ENCODE measurements at places on chromosomes 4 and X.

DNA sequence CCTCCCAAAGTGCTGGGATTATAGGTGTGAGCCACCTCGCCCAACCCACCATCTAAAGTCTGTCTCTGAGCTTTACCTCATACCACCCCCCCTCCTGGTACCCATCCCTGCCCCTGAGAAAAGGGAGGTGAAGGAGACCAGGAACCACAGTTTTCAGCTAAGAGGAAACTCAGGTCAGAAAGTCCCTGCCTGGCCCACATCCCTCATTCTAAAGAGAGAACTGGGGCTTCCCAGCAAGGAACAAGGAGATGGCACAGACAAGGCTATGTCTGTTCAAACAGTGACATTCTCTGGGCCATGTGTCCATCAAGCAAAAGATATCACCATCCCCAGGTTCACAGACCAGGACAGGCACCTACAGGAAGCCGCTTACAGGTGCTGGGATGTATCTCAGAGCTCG is 15.8 kb upstream of the CSF2RA start:
- DNase-seq = no peak

- no peak for DNase-seq
These were observed 219.6 kb upstream of the DIAPH2 start for GRCh38 chrX:96464880-96465558.

- no peak for DNase-seq
These were observed at the start of gene MPC1L for GRCh38 chrX:40623139-40623536. Gene MPC1L, plus strand, starts transcription at chrX:40623428. Its CDS starts 138 bp downstream, at chrX:40623566.

- no peak for DNase-seq
These were observed 104.1 kb downstream of the ZAR1 start for GRCh38 chr4:48594180-48594579.

GRCh38 chrX:49041744-49042580 is 1.2 kb downstream of the TFE3 start:
- DNase-seq = no peak

- no peak for DNase-seq
These were observed 16.0 kb downstream of the MEPE start for GRCh38 chr4:87848622-87849351.

DNA sequence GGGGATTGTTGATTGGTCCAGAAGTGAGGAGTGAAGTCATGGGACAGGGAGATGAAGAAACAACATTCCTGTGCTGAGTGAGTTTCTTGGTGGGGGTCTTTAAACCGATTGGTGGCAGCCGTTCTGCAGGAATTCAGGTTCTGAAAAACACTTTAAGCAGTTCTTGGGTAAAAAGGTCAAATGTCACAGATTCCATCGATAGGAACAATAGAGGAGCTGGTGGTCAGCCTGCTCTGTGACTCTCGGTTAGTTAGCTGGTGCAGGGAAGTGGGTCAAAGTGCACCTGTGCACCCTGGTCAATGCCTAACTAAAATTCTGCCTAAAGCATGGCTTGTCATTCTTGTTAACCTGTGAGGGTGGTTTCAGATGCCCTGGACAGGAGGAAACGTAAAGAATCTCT is 34.6 kb upstream of the MGST2 start:
- no peak for DNase-seq

DNA sequence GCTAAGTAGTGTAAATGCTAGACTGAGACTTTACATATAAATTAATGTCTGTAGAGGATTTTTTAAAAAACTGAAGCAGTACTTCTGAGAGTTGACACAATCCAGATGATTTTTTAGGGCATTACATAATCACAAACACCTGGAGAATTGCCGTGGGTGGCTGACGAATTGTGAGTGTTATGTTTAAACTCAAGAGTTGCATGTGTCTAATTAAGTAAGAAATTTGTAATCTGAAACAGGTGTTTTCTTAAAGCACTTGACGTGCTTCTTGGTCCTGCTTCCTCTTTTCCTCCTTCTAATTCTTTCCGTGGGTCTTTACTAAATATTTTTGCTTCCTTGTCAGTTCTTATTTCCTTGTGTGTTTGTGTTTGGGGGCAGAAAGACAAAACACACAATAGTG is 27.8 kb downstream of the PIR start:
- no peak for DNase-seq

GRCh38 chr4:138775890-138776289 is 239.7 kb upstream of the NOCT start:
- no peak for DNase-seq

DNA sequence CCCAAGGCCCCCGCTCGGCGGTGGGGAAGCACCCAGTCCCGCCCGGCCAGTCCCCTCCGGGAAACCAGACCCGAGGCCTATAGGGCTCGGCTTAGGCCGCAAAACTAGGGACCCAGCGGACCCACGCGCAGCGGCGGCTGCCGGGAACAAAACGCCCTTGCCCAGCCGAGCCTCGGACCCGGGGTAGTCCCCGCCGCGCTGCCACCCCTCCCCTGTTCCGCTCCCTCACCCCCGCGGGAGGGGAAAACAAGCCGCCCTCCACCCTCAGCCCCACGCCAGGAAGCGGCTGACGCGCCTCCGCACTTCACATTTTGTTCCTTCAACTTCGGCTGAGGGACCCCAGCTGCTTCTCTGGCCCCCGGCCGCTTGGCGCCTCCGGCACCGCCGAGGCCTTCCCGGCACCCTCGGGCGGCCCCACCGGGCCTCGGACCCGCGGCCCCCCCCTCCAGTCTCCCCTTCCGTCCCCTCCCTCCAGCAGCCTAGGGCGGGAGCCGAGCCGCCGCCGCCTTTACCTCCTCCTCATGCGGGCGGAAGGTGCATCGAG is 694 bp downstream of the PDS5A start:
- DNase-seq = peak; percentile 5

GRCh38 chr4:26723216-26723615 is 137.4 kb upstream of the STIM2 start:
- no peak for DNase-seq

DNA sequence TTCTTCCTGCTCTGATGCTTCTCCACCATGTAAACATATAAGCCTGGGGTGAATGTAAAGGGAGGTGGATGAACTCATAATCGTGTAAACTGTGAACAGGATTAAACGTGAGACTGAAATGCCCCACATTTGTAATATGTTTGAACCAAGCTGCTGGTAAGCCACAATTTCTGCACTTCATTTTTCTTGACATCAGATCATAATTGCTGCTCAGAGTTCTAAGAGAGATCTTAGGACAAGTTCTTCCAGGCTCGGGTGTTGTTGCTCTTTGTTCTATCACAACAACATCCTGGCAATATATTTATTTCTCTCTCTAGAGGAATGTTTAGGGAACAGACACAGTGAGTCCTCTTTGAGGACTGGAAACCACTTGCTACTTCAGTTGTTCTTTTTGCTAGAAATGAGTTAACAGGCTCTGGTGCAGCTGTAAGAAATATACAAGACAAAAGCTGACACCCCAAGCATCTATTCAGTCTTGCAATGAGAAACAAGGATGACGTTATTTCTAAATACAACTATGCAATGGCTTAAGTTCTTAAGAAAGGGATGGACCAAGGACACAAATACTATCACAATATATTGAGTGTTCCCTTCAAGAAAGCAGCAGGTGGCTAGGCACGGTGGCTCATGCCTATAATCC is 59.6 kb downstream of the LNX1 start:
- no peak for DNase-seq

- no peak for DNase-seq
These were observed 963.3 kb upstream of the GRIA3 start for GRCh38 chrX:122220644-122221373.

- DNase-seq = no peak
These were observed 70.8 kb upstream of the FREM3 start for GRCh38 chr4:143771269-143771668.

Measured in stimulated activated CD4-positive, alpha-beta T cell treated with anti-CD3 and anti-CD28 coated beads, TNF-alpha, amount 100 ng/mL, for 1 hour (primary cell).